Fibroblast of skin of scalp (primary cell): ENCODE measurements at places on chromosomes 3 and 15.

- DNase-seq, result peak; percentile 94
Measured at GRCh38 chr3:100525753-100526612, 33.6 kb downstream of the TMEM45A start.

- peak; percentile 13 for DNase-seq
Measured at GRCh38 chr15:58115692-58116091, 22.5 kb upstream of the AQP9 start.

DNA sequence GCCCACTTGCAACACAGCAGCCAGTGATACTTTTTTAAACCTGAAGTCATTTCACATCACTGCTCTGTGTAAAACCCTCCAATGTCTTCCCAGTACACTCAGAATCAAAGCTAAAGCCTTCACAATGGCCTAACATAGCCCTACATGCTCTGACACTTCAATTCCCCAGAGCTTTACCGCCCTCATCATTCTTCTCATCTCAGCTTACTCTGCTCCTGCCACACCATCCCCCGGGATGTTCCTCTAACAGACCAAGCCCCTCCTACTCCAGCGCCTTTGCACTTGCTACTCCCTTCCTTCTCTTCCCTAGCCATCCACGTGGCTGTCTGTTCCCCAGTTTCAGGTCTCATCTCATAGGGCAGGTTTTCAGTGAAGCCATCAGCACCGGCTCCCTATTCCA, 194.0 kb downstream of the SSR3 start:
- no peak for DNase-seq

GRCh38 chr3:194203482-194204041, 67.6 kb downstream of the HES1 start:
- no peak for DNase-seq

- DNase-seq, result no peak
Measured at GRCh38 chr3:67064105-67064504, 66.0 kb downstream of the KBTBD8 start.

DNA sequence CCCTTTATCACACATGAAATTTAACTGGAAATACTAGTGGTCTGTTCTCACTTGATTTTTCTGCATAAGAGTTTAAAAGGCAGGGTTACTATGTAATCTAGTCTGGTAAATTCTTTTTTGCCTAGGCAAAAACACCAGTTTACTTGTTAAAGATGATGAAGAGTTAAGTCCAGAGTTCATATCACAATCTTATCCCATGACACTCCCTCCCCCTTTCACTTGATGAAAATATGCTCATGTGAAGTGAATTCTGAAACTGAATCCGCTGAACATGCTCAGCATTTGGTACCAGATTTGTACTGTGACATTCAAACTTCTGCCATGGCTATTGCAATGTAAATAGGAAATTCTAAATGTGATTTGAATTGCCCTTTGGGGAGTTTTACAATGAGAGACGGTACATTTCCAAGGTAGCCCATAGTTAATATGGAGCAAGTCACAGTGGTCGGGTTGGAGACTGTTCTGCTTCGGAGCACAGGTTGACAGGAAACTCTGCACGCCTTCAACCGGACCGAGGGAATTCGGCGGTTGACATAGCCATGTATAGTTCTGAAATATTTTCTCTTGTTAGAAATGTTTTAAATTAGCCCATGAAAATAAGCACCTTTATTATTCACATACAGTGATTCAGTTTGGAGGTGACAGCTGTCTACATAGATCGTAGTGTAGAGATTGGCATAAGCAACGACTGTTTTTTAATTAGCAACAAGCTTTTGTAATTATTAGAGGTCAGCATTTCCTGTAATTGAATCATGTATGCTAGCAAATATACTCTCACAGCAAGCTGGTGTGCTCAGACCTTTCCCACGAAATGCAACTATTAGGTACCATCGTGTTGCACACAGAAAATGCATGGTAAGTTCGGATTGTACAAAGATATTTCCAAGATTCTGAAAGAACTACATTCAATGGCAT, 768.6 kb upstream of the GOLIM4 start:
- no peak for DNase-seq

DNA sequence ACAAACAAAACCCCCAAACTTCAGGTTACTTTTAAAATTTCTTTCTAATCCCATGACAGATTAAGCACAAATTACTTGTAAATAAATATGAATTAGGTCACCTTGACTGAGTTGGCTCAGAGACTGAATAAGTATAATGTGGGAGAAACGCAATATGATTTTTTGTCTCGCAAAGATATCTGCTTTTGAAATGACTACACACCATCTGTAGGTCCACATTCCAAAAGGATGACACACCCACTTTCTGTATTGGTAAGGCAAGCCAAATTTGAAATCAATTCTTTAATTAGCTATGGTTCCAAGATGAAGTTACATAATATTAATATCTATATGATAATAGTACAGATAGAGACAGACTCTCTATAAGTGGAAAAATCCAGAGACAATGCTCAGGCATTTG, 66.9 kb upstream of the CSPG5 start:
- peak; percentile 16 for DNase-seq

GRCh38 chr15:99441871-99442251, 123.9 kb upstream of the MEF2A start:
- DNase-seq, result no peak

- no peak for DNase-seq
Measured at GRCh38 chr3:24004171-24004938, 59.3 kb downstream of the NR1D2 start.

DNA sequence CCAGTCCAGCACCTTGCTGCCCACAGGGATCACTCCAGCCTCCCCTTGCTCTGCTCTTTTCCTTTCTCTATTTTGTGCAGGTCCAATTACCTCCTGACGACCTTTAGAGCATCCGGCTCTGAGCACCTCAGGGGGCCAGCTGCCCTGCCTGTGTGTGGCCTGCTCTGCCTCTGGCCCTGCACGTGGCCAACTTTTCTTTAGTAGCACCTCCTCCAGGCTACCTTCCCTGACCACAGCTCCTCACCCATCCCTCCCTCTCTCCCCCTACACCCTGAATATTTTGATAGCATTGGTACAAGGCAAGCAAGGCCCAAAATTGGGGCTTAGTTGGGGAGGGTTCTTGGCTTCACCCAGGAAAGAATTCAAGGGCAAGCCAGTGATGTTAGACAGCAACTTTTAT, 66.9 kb upstream of the PRR20G start:
- no peak for DNase-seq

GRCh38 chr15:53589520-53590057, 169.9 kb downstream of the WDR72 start:
- peak; percentile 49 for DNase-seq

- peak; percentile 81 for DNase-seq
Measured at GRCh38 chr3:46848271-46849044, 14.8 kb downstream of the MYL3 start.

GRCh38 chr3:141737093-141737492, 1.0 kb upstream of the RNF7 start:
- no peak for DNase-seq

GRCh38 chr3:48320996-48321395, 12.5 kb downstream of the SPINK8 start:
- DNase-seq, result no peak

- DNase-seq, result no peak
Measured at GRCh38 chr3:154872074-154872473, 208.0 kb upstream of the MME start.

DNA sequence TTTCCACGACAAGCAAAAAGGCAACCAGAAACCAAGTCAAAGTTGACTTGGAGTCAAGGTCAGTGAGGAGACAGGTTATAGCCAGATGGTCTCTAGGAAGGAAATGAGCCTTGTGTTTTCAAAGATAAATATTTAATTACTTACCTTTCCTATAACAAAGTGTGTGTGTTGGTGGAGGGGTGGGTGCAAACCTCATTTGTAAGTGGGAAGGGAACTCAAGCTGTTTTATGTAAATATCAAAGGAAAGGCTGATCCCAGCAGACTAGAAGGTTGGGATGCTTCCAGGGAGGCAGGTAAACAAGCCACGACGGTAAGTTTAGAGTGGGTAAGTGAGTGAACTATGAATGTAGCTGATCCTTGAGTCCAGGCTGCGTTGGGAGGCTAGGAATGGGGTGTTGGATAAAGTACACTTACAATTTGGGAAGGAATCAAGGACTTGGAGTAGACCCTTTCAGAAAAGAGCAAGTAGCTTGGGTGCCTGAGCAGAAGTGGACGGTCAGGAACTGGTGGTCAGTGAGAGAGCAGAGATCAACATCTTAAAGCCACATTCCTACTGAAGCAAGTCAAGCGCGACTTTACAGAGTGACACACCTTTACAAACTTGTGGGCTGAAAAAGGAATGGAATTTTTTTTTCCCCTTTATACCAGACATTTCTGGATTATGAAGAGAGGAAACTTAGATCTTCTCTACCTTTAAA, 82.0 kb upstream of the TBL1XR1 start:
- no peak for DNase-seq

DNA sequence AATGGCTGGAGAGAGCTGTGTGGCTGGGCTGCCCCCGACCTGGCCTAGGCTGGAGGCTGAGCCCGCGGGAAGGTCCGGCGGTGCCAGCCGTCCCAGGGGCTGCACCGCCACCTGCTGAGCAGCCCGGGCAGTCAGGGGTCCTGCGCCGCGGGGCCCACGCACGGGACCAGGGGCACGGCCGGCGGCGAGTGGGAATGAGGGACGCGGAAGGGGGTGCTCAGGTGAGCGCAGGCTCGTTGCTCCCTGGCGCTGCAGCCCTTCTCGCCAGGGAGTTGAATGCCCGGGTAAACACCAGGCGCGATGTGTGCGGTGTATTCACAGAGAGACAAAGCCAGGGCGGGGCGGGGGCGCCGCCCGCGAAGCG, 666 bp upstream of the SEMA3F start:
- no peak for DNase-seq

DNA sequence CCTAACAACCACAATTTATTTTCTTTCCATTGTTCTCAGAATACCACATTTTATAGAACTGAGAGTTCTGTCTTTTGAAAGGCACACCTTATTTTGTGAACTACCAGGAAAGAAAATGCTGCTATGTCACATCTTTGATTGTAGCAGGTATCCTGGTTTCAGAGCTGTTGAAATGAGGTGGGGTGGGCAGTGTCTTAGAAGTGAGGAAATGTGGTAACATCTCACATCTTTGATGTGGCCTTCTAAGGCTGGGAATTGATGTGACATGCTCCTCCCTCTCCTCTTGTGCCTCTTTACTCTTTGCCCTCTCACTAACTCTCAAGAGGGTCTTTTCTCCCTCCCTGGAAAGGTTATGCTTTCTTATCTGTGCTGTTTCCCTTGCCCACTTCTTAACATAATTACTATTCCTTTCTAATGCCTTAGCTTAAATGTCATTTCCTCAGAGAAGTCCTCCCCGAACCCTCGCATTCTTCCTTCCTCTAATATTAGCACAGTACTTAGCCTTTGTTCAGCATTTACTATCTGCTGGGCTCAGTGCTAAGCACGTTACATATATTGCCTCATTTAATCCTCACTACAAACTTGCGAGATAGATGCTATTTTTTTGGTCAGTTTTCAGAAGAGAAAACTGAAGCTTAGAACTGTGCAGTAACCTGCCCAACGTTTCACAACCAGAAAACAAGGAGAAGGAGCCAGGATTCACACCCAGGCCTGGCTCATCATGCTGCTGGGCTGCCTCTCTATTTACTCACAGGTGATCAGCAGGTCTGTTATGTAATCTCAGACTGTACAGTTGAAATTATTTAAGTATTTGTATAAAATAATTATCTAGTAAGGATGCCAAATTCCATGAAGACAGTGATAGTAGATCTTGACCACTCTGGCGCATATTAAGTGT, 24.0 kb upstream of the SPTSSB start:
- DNase-seq, result no peak

- no peak for DNase-seq
Measured at GRCh38 chr3:64021922-64022321, 1.4 kb downstream of the PSMD6 start.

DNA sequence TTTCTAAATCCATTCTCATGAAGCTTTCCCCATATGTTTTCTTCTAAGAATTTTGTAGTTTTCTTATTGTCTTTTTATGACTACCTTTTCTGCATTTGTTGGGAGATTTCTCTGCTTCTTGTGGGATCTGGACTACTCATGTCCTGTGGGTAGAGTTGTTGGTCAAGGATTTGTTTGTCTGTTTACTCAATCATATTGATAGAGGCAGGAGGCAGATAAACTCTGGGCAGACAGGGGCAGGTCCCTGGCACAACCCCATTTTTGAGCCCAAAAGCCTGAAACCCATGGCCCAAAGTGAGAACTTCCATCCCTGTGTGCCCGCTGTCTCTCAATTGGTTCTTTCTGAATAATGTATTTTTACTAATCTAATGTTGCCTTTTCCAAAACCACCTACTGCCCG, 12.3 kb downstream of the PGBD4 start:
- no peak for DNase-seq

- DNase-seq, result peak; percentile 5
Measured at GRCh38 chr3:35383719-35384555, 255.4 kb upstream of the ARPP21 start.

DNA sequence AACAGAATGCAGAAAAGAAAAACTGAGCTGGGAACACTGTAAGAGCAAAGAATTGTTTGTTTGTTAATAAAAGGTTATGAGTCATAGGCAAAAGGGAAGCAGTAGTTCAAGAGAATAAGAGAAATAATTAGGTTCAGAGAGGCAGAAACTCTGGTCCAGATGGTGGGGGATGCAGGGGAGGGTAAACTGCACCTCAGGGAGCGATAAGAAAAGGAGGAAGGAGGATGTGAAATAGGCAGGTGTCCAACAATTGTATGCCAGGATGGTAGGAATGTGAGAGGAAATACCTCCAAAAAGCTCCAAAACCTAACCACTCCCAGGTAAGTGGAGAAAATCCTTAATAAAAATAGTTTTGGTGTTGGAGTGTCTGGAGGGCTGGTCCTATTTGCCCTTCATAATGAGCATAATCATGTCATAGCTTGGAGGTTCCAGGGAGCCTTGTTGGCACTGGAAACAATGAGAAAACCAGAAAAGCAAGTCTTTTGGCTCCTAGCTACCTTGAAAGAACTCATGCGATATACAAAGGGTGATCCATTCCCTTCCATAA, 405.4 kb upstream of the TBL1XR1 start:
- DNase-seq, result no peak

DNA sequence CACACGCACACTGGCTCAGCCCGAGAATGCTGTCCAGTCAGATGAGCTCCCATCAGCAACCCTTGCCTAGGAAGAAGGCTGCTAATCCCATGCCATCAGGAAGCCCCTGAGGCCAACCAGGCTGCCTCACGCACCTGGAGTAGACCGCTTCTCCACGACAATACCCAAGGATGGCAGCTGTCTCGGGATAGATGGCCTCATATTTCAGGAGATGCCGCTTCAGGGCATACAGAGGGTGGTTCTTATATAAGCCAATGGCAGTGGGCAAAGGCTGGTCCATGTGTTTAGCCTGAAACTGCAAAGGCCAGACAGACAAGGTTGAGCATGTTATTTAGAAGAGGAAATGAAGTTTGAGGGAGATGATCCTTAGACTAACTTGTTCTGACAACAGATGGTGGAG, 22.2 kb downstream of the XPC start:
- no peak for DNase-seq

DNA sequence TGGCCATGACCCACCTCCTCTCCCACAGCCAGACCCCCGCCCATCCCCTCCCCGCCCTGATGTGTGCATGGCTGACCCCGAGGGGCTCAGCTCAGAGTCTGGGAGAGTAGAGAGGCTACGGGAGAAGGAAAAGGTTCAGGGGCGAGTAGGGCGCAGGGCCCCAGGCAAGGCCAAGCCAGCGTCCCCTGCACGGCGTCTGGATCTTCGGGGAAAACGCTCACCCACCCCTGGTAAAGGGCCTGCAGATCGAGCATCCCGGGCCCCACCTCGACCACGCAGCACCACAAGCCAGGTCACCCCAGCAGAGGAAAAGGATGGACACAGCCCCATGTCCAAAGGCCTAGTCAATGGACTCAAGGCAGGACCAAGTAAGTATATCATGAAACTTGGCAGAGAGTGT, 11.7 kb downstream of the MAP1A start:
- no peak for DNase-seq
